HCT116 (cell line): ENCODE measurements at places on chromosomes 3 and 15. TPM values are rescaled to one million over a fixed set of nuclear protein-coding genes. Genes with fewer than 3 reads are reported as not detected.

Gene ACVR2B
- 18.3 TPM for total RNA-seq

Gene TERC
- 47.0 TPM for total RNA-seq

Gene CNTN3
- total RNA-seq: not detected

Gene ARRDC4
- total RNA-seq: 19.6 TPM

Gene C3orf49
- not detected for total RNA-seq

Gene GPR160
- total RNA-seq: 9.9 TPM

Gene SCAANT1
- total RNA-seq: not detected

Gene C3orf85
- total RNA-seq: not detected

Gene KCNH8
- total RNA-seq: 0.12 TPM

Gene PLCB2
- total RNA-seq: 2.8 TPM

Gene CCDC54
- not detected for total RNA-seq

Gene ZNF774
- 4.0 TPM for total RNA-seq

Gene ALDH1A2
- total RNA-seq: 1.7 TPM

Gene NR2E3
- total RNA-seq: 0.59 TPM

Gene PLIN1
- total RNA-seq: 0.32 TPM

Gene CD86
- total RNA-seq: not detected

Gene NPHP3
- total RNA-seq: 15.5 TPM

Gene ROPN1
- not detected for total RNA-seq

Gene DNASE1L3
- not detected for total RNA-seq

Gene TJP1
- total RNA-seq: 83.6 TPM

Gene DYNLT2B
- 9.7 TPM for total RNA-seq

Gene BSN
- total RNA-seq: 1.5 TPM

Gene MFGE8
- total RNA-seq: 70.7 TPM

Gene SPTBN5
- 0.96 TPM for total RNA-seq
